ENCODE measurements at places on chromosomes 5 and 9. TPM values are rescaled to one million over a fixed set of nuclear protein-coding genes. Genes with fewer than 3 reads are reported as not detected.
A peak's percentile ranks its signal among the peaks of the same experiment; 100 is the strongest.

DNA sequence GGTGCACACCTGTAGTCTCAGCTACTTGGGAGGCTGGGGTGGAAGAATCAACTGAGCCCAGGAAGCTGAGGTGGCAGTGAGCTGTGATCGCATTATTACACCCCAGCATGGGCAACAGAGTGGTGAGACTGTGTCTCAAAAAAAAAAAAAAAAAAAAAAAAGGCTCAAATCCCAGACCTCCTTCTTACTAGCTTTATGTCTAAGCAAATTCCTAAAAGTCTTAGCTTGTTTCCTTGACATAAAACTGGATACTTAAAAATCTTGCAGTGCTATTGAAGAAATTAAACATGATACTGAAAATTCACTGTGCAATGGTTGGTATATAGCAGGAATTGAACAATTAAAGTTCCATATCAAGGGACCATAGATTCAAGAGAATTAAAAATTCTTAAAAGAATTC is 45.0 kb downstream of the PCDHGC5 start:
- no peak for DNase-seq

TEX10 gene
- 14.5 TPM for total RNA-seq

- no peak for DNase-seq
Observed at GRCh38 chr5:73540192-73540591, 25.2 kb downstream of the ANKRA2 start.

GRCh38 chr9:89926691-89927220 is 321.9 kb downstream of the GADD45G start:
- no peak for DNase-seq

DNA sequence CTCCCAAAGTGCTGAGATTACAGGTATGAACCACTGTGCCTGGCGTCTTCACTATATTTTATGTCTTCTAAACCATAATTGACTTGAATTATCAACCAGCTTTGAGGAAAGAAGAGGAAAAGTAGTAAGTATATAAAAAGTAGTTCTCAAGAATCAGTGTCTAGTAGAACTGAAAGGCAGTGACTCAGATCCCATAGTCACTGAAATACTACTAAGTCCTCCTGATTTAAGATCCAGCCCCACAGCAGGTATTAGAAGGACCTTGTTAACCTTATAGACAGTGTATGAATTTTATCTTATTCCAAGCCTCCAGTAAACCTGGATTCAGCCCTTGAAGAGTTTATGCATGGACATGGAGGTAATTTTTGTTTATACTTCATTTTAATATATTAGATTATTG is 31.5 kb downstream of the LNPEP start:
- no peak for DNase-seq

ECM2 gene
- total RNA-seq = 62.0 TPM

DNA sequence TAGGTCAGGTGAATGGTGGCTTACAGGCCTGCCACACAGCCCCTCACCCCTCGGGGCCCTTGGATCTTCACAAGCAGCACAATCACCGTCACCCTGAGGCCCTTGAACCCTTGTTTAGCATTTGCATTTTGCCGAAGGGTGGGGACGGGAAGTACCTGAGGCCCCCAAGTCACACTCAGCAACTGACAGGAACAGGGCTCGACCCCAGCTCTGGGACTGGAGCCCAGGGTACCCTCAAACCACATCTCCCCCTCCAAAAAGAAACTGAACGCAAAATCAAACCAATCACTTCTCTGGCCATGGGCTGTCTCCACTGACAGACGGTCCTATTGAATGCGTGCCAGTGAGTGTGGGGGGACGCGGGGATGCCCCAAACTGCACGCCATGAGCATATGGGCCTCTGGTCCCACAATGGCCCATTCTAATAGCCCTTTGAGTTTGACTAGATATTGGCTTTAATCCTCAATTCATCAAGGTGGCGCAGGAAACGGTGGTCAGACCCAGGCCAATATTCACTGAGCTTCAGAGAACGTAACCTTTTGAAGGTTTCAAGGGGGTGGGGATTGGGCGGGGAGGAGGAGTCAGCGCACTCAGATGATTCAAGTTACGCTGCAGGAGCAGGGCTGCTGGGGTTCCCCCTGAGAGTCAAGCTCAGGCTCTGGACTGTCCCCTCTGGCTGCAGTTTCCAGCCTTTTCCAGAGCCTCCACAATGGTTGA is 176.0 kb downstream of the DAB2IP start:
- peak; percentile 38 for DNase-seq

C5orf52 gene
- total RNA-seq = not detected

DNA sequence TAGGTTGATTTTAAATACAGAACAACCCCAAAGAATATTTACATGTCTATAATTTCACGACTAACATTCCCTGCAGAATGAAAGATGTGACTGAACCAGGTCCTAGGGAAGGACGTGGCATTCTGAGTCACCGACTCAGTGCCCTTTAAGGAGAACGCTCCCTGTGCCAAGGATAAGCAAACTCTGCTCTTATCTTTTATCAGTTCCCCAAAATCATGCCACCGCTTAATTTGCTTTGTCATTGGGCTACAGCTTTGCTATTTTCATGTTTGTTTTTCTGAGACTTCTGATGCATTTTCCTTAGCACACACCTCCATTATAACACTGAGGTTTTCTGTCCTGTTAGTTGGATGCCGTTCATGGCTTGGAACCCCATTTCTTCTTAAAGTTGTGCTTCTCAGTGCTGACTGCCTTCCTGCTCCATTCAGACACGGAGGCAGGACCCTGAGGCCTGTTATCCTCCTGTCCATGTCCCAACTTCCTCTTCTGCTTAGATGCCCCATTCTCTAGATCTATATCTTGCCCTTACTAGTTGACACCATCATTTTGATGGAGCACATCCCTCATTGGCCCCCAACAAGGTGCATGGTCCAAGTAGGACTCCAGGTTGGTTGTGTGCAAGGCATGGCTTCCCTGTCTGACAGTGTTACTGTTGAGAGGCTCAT is 11.2 kb upstream of the SEMA4D start:
- DNase-seq = no peak

GRCh38 chr5:115180165-115180709 is 10.5 kb upstream of the TRIM36 start:
- DNase-seq = peak; percentile 63

- no peak for DNase-seq
Observed at GRCh38 chr5:14946815-14947620, 75.4 kb upstream of the ANKH start.

NFIL3 gene
- 57.8 TPM for total RNA-seq

DNA sequence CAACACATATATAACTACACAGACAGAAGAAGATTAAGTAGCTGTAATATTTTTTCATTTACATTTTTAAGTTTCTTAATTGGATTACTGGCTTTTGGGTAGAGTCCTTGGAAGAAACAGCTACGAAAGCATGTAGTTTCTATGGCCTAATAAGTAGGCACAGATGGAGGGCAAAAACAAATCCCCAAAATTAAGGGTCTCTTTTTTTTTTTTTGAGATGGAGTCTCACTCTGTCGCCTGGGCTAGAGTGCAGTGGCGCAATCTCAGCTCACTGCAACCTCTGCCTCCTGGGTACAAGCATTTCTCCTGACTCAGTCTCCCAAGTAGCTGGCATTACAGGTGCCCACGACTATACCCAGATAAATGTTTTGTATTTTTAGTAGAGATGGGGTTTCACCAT is 27.1 kb upstream of the MTMR12 start:
- DNase-seq = no peak

GRCh38 chr9:35286381-35286780 is 124.6 kb downstream of the UNC13B start:
- no peak for DNase-seq

RNF145 gene
- 68.2 TPM for total RNA-seq

BRD3 gene
- 54.4 TPM for total RNA-seq

DNA sequence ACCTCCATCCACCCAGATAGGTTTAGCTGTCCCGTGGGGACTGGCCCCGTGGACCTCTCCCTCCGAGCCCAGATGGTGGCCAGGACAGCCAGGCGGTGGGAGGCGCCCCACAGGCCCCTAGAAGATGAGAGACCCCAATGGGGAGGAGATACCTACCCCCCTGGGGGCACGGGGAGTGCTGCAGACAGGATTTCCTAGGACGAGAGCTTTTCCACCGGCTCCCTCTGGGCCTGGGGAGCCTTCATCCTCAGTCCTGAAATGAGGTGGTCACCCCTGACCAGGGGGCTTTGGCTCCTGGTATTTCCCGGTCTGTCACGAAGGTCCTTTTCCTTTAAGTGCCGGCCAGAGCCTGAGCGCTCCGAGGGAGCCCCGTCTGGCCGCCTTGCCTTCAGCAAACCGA is 46.8 kb downstream of the MRPL36 start:
- peak; percentile 26 for DNase-seq

SPATA31D4 gene
- total RNA-seq = not detected

WDR31 gene
- 4.6 TPM for total RNA-seq

DNA sequence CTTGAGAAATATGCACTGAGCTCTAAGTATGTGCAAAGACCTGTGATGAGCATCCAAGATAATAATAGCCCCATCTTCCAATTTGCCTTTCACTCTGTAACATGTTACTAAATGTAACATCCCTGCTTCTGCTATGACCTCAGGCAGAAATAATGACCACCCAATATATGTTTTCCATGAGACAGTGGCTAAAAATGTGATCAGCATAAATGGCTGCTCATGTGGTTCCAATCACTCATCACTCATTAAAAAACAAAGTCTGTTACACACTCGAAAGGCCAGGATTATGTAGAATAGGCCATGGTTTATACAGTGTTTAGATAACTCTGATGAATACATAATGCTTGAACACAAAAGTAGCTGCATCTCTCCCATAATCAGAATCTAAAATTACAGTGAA is 71.4 kb upstream of the MOCS2 start:
- no peak for DNase-seq

- no peak for DNase-seq
Observed at GRCh38 chr9:78291240-78291925, 5.5 kb upstream of the PSAT1 start.

ACOT12 gene
- not detected for total RNA-seq

KIF4B gene
- total RNA-seq = not detected

GRCh38 chr5:180241600-180241999 is 32.6 kb upstream of the RASGEF1C start:
- DNase-seq = no peak

POLR3G gene
- total RNA-seq = 5.6 TPM

- DNase-seq = peak; percentile 98
Observed at GRCh38 chr5:181191526-181192336, 13.3 kb downstream of the TRIM7 start.

PPP1R26 gene
- 13.9 TPM for total RNA-seq

- no peak for DNase-seq
Observed at GRCh38 chr5:43634621-43635020, 31.6 kb downstream of the NNT start.

- no peak for DNase-seq
Observed at GRCh38 chr5:56995596-56995995, 43.7 kb upstream of the MIER3 start.

LECT2 gene
- total RNA-seq = not detected

DNA sequence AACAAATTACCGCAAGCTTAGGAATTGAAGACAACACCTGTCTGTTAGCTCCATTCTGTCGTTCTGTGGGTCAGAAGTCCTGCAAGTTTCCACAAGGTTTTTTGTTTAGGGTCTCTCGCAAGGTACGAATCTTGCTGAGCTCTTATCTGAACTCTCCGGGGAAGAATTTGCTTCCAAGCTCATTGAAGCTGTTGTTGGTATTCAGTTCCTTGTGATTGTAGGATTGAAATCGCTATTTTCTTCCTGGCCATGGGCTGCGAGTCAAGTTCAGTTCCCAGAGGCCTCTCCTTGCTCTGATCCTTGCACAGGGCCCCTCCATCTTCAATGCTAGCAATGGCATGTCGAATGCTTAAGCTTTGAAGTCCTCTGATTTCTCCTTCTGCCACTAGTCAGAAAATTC is 53.5 kb upstream of the CNTLN start:
- DNase-seq = no peak

GRCh38 chr5:1345876-1346626 is 1.2 kb upstream of the CLPTM1L start:
- DNase-seq = no peak

DNA sequence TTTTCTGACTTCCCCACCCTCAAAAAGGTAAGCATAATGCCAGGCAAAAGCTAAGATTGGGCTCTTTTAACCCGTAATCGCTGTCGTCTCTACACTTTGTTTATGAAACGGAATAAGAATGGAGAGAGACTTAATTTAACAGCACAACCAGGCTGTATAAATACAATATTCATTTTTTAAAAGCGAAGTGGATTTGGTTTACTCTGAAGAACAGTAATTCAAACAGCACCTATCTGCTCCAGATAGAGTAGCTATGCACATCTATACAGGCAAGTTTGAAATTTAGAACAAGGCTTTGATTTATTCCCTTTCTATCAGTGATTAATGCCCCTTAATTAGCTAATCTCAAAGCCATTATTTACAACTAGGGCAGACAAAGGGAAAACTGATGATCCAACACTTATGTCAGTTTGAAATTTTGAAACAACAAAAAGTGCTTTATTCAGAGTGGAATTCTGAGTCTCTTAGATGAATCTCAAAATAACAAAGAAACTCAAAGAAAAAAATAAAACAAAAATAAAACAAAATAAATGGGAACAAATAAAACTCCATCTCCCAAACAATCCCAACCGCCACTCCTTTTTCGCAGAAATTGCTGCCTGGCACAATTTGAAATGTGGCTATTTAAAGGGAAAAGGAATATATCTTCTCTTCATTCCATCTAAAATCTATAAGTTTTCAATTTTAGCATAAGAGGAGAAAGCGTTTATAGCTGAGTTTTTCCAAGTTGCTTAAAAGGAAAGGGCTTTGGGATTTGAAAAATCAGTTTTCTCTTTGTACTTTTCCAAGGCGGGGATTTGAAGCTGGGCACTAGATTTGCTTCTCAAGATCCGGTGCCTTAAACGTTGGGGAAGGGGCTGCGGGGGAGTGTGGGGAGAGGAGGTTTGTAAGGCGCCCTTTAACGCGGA is 298.6 kb downstream of the PARP8 start:
- no peak for DNase-seq

ENTPD2 gene
- 24.3 TPM for total RNA-seq

GMCL2 gene
- not detected for total RNA-seq

GRCh38 chr9:98673681-98674080 is 35.1 kb downstream of the GABBR2 start:
- DNase-seq = no peak

DNA sequence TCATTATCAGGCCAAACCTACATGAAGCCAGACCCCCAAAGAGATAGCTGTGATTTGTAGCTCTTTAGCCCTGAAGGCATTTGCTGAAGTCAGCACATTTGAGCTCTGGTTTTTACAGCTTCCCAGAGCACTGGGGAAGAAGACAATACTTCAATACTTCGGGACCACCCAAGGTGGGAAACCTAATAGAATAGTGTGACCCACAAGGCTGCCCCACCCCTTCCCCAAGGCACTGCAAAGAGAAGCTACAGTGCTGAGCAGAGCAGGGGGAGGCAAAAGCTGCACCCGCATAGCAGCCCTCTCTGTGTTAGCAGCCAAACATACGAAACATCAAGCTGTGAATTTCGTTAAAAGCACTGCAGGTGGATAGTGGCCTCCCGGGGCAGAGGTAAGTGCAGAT is 87.3 kb downstream of the HSD17B3 start:
- DNase-seq = no peak

PPP1R2B gene
- total RNA-seq = not detected

- DNase-seq = no peak
Observed at GRCh38 chr5:127435821-127436220, 81.6 kb upstream of the PRRC1 start.
